ENCODE measurements at places on chromosomes 4 and X. TPM values are rescaled to one million over a fixed set of nuclear protein-coding genes. Genes with fewer than 3 reads are reported as not detected.

GRCh38 chr4:116400480-116400879 is 684.9 kb downstream of the TRAM1L1 start:
- no peak for DNase-seq

DNA sequence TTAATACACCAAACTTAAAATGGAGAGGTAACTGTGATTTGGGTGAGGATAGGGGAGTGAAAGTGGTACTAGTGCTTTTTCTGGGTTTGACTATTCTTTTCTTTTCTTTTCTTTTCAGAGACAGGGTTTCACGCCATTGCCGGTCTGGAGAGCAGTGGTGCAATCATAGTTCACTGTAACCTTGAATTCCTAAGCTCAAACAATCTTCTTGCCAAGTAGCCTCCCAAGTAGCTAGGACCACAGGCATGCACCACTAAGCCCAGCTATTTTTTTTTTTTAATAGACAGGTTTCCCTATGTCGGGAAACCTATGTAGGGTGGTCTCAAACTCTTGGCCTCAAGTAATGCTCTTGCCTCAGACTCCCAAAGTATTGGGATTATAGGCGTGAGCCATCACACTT is 3.0 kb upstream of the ARMCX4 start:
- no peak for DNase-seq

- DNase-seq: no peak
These were observed 7.7 kb upstream of the STK32B start for GRCh38 chr4:5043579-5043978.

DNA sequence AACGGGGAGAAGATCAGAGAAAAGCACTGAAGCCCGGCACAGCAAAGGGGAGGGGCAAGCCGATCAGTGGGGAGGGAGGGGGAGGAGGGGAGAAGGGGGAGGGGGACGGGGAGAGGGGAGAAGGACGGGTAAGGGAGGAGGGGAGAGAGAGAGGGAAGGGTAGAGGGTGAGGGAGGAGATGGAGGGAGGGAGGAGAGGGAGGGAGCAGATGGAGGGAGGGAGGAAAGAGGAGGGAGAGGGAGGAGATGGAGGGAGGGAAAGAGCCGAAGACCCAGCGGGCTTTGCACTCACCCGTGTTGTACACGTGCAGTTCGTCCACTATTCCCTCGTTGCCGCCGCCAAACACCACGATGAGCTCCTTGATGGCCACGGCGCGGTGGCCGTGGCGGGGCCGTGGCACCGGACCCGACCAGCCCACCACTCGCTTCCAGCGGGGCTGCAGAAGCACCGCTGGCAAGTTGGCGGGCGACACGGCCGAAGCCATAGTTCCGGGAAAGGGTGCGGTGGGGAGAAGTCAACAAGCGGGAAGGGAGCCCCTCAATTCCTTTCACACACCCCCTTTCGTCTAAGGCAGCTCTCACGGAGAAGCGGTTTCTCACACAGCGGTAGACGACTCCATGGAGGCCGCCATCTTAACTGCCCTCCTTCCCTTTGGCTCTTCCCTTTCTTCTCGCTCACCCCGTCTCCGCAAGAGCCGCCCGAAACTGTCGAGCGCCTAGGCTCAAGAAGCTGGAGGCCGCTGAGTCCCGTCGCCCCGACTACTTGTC is 1.1 kb downstream of the HCFC1 start:
- DNase-seq: peak; percentile 73

The TLR3 gene
- polyA plus RNA-seq: 1.5 TPM

DNA sequence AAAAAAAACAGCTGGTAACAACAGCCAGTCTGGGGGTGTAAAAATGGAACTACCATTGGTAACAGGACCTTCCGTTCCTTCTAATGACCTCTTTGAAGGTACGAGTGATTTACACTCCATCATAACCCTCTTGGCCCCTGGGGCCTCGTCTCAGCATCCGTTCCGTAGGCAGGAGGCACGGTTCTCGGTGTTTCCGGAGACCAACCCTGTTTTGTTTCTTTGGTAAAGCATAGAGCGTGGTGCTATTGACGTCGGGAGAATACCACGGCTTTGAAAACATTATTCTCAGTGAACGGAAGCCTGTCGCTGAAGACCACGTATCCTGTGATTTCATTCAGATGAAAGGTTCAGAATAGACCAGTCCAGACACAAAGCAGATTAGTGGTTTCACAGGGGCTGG is 198.9 kb downstream of the ASMT start:
- no peak for DNase-seq

The MAGIX gene
- polyA plus RNA-seq: 2.7 TPM

The CTAG2 gene
- not detected for polyA plus RNA-seq

DNA sequence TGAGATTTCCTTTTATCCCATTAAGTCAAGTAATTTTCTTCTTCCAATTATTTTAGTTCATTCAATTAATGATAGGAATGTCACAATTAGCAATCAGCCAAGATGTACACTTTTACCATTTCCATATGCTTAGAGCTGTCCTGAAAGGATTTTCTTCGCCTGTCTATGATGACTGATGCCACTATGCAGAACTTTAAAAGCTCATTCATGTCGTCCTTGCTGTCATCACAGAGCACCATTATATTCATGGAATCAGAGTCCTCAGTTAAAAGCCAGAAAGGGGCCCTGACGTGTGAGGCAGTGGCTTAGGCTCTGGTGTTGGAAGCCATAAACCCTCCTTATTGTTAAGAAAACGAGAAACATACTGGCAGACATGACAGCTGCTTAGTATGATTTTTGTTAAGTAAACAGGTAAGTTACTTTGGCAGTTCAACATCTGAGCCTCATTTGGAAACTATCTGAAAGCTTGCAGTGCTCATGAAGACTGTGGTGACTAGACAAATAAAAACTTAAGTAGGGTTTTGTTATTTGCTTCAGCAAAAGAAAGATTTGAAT is 73.1 kb downstream of the HHIP start:
- DNase-seq: no peak

The NALF2 gene
- polyA plus RNA-seq: 0.40 TPM

DNA sequence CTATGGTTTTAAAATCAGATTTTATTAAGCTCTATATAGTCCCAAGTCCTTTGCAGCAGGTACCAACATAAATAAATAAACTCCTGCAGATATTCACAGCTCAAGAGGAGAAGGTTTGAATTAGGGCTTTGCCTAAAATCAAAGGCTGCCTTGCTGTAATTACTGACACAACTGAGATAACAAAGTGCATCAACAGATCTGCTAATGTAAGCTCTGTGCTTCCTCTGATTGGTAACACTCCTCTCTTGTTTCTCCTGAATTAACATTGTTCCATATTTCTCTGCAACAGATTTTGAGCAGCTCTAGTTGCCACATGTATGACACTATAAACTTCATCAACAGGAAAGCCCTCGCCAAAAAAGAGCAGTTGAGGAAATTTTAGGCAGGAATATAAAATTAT is 193.6 kb downstream of the SLC39A8 start:
- no peak for DNase-seq

The MORC4 gene
- 35.6 TPM for polyA plus RNA-seq

DNA sequence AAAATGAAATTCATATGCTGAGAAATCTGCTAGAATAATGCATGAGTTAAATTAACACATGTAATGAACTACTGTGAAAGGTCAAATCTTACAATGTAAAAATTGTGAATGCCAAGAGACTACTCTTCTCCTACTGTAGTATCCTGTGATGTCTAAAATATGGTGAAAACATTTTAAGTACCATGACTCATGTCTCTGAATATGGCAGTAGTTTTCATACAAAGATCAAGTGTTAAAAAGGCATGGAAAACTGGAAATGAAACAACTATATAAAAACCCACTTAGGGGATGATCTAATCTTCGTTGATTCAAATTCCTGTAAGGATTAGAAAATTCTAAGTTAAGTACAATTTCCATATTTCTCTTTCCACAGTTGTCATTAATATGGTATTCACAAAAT is 221.3 kb downstream of the PPP3CA start:
- DNase-seq: peak; percentile 38

GRCh38 chr4:169009286-169010124 is 550 bp downstream of the CBR4 start:
- peak; percentile 75 for DNase-seq

GRCh38 chr4:68272860-68273259 is 27.4 kb upstream of the TMPRSS11B start:
- no peak for DNase-seq

DNA sequence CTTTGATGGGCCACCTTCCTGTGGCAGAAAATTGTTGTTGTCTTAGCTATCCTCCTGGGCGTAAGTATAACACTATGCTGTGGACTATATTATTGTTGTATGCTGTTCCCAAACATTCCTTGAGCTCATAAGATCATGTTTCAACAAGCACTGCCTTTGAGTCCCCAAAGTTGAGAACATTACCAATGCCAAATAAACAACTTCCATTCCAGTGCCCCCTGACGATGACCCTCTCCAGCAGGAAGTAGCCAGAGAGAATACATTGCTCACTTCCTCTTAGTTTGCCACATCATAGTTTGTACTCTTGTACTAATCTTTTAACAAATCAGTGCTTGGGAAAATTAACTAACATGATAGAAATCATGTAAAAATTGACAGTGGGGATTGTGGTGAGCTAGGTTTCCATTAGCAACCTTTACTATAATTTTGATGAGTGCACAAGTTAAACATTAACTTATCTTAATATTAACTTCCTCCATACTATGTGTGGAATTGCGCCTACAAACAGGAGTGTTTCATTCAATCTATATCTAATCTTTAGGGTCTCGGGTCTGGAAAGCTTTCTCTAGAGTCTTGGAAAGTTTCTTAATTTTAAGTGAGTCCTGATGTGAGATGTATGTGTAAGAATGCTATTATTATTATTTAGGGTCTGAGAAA is 20.3 kb upstream of the DHX15 start:
- DNase-seq: no peak

The USP9X gene
- polyA plus RNA-seq: 54.9 TPM

GRCh38 chr4:140135529-140136088 is 18.4 kb downstream of the MAML3 start:
- peak; percentile 18 for DNase-seq

The PLK4 gene
- 8.8 TPM for polyA plus RNA-seq

The CT83 gene
- not detected for polyA plus RNA-seq

The XAGE3 gene
- polyA plus RNA-seq: not detected

GRCh38 chrX:33128048-33128805 is 83.1 kb downstream of the DMD start:
- DNase-seq: no peak

DNA sequence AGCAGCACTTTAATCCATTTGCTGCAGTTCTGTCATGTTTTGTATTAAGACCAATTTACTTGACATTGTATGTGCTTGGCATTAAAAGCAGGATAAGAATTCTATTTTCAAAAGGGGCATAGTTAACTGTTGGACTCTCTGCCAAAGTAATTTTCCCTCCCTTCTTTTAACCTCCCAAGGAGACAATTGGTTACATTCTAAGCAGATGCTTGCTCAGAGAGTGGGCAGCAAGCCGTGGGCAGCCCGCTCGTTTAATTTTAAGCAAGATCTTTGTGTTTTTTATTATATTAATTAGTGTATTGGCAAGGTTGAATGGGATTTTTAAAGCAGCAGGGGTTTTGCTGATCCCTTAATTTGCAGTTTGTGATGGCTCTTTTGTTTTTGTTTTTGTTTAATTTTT is 37.1 kb upstream of the KLHL8 start:
- DNase-seq: no peak

GRCh38 chr4:185508181-185508580 is 27.1 kb downstream of the PDLIM3 start:
- no peak for DNase-seq

GRCh38 chr4:103067841-103068547 is 8.6 kb downstream of the SLC9B2 start:
- no peak for DNase-seq

DNA sequence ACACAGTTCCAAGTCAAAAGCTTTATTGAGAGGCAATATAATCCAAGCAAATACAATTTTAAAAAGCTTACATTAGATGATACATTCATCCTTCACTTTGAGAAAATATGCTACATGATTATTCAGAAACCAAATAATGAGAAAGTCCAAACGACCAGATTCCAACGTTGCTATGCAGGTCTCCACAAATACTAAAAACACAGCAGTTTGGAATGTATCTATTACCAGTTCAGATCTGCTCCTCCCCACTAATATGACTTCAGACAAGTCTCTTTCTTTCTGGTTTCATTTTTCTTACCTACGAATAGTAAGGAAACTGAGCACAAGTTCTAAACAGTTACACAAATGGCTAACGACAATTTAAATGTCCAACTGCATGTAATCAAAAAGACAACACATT is 9.5 kb downstream of the NAF1 start:
- DNase-seq: no peak

DNA sequence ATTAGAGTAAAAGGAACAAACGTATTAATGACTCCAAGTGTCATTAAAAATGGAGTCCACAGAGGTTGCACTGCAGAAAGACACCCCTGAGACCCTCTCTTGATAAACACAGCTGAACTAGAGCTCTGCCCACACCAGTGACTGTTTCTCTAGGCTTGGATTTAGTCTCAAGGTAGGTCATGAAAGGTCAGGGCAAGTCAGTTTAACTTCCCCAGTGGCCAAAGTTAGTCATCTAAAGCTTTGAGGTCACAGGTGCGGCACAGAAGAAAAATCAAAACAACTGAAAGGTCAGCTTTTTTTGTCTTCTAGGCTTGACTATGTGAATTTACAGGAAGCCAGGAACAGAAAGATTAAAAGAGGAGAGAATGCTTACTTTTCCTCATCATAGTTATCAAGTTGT is 749.6 kb downstream of the RAB28 start:
- DNase-seq: no peak

DNA sequence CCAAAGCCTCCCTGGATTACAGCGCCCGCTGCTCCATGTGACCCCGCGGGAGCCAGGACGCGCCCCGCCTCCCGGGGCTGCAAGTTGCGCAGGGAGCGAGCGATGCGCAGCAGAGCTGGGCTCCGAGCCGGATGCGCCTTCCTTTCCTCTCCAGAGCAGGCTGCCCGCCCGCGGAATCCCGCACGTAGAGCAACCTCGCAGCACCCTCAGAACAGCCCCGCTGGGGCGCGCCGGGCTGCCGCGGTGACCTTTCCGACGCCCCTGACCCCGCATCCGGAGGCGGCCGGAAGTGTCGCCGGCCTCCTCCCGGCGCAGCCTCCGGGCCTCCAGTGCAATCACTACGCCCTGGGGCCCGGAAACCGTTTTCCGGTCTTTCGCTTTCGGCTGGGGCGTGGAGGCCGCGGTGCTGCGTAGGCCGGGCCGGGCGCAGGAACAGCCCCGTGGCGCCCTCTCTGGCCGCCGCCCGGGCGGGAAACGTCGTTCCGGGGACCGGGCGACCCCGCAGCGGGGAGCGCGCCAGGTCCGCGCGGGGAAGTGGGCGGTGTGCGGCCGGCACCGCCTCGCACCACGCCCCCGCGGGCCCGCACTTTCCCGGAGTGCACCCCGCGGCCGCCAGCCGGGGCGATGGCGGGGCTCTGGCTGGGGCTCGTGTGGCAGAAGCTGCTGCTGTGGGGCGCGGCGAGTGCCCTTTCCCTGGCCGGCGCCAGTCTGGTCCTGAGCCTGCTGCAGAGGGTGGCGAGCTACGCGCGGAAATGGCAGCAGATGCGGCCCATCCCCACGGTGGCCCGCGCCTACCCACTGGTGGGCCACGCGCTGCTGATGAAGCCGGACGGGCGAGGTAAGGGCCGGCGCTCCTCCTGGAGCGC is at the start of gene CYP4V2:
Gene CYP4V2 (plus strand): TSS at position 368 of the 866 bp plus-strand sequence. CDS start 257 bp downstream, at position 625.
- DNase-seq: peak; percentile 79

GRCh38 chr4:55358668-55359067 is 12.6 kb downstream of the SRD5A3 start:
- DNase-seq: no peak

The CDKL2 gene
- polyA plus RNA-seq: not detected

GRCh38 chr4:39922399-39922798 is 55.3 kb downstream of the PDS5A start:
- DNase-seq: no peak

Measured in hindlimb muscle (tissue), 1 donor.